ENCODE measurements at places on chromosomes 6 and 20.

- no peak for DNase-seq
Measured at GRCh38 chr6:167570460-167571400, 245.8 kb downstream of the TTLL2 start.

DNA sequence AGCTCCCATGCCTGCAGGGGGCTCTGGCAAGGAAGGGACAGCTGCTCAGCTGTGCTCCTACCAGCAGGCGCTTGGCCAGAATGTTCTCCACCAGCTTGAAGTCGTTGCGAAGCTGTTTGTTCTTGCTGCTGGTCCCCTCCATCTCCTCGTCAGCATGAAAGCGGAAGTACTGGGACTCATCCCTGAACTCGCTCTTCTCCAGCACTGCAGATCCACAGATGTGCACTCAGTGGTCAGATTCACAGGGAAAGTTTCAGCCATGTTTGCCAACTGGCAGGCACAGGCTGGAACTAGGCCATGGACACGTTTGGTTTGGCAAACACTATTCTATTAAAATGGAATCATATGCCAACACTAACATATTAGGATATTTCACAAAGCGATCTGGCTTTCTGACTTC is 167.9 kb downstream of the PREX1 start:
- DNase-seq, result no peak

GRCh38 chr20:16224836-16225235 is 348.4 kb downstream of the KIF16B start:
- DNase-seq, result no peak

DNA sequence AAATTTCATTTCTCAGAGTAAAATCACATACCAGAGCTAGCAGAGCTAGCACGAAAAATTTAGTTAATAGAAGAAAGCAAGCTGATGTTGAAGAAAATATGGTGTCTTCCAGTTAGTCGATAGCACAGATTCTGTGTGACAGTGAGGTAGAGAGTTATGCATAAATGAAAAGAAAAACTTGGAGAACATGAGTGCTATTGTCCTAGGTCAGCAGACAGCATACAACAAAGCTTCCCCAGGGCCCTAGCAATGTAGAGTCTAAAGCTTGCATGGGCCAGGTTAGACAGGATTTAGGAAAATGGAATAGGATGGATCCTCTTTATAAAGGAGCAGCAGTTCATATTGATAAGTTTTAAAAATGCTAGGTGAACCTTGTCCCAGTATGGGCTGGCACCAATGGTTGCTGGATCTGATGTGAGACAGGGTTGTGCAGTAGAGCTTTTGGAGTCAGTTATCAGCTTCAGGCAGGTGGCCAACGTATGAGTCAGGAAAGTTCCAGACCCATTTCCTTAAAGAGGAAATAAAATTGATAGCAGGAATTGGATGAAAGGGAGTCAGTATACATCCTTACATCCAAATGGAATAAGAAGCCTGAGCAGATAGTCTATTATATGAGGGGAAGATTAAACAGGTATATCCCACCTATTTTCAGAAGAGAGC is 277.2 kb downstream of the FRK start:
- no peak for DNase-seq

GRCh38 chr20:61799928-61800327 is 265.8 kb downstream of the TAF4 start:
- DNase-seq, result peak; percentile 28

DNA sequence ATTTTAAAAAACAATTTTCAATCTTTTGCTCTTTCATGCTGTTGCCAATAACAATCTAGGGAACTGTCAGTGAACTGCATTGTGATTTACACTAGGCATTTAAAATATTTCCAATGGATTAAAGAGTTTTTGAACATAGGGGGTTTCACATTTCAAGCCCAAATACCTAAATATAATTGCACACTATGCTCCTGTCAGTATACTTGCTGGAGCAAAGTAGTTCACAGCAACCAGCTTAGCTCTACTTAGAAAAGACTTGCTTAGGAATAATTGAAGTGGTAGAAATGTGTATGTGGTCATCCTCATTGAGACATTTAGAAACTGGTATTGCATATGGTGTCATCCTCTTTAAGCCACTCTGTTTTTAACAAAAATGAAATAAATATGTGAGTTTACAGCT is 41.7 kb upstream of the REV3L start:
- DNase-seq, result no peak

GRCh38 chr6:36912030-36912454 is 26.3 kb downstream of the C6orf89 start:
- DNase-seq, result no peak

GRCh38 chr6:127515234-127515793 is 3.8 kb downstream of the MTCL3 start:
- DNase-seq, result peak; percentile 48

DNA sequence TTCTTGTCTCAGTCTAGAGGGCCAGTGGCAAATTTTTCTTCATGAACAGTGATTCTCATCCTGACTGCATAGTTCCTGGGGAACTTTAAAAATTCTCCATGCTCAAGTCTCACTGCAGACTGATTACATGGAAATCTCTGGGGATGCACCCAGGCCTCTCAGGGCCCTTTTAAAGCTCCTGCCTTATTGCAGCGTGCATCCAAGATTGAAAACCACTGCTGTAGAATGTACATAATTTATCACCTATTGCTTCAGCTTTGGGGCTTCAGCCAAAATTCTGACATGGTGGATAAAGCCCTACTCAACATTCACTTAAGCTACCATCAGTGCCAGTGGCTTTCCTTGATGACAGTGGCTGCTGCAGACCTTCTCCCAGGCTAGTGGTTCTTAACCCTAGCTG is 143.8 kb downstream of the BTBD3 start:
- DNase-seq, result no peak

DNA sequence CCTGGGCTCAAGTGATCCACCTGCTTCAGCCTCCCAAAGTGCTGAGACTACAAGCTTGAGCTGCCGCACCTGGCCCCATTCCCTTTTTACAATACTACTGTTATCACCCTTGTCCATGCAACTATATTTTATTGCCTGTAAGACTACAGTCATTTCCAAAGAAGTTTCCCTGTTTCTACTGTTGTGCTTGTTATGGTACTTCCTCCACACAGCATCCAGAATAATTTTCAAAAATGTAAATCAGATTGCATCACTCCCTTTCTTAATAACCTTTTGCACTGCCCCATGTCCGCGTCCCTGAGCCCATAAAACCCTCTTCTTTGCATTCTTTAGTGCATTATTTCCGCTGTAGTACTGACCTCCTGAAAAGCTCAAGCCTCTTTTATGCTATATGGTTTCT is 128.9 kb upstream of the AKIRIN2 start:
- DNase-seq, result no peak

- no peak for DNase-seq
Measured at GRCh38 chr20:16556301-16556700, 16.9 kb downstream of the KIF16B start.

DNA sequence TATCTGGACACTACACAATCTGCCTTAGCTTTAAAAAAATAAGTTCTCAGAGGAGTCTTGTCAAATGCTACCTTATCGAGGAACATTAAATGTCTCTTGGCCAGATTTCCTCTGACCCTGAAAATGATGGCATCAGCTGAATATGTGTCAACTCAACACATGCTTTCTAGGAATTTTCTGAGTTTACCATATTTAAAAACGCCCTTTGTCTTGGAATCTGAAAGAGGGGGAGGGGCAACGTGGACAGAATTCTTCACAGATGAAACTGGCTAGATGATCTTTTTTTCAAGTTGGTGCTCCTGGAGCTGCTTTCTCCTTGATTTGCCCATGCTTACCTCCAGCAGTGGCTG is 5.1 kb downstream of the SOX4 start:
- DNase-seq, result no peak

GRCh38 chr6:6556738-6557503 is 31.6 kb upstream of the LY86 start:
- peak; percentile 48 for DNase-seq

DNA sequence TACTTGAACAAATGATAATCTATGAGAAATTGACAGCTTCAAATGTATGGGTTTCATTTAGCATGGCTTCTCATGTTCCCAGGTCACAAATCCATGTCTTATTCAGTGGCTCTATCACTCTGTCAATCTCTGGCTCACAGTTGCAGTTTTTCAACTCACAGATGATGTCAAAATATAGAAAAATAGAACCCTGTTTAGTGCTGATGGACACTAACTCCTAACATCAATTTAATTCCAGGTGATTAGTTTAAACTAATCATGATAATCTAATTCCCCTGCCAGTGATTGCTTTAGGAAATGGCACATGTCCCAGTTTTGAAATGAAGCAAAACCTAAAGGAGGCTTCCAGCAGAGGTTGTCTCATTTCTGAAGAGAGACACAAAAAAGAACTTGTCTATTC is 13.0 kb downstream of the KHDC1 start:
- no peak for DNase-seq

DNA sequence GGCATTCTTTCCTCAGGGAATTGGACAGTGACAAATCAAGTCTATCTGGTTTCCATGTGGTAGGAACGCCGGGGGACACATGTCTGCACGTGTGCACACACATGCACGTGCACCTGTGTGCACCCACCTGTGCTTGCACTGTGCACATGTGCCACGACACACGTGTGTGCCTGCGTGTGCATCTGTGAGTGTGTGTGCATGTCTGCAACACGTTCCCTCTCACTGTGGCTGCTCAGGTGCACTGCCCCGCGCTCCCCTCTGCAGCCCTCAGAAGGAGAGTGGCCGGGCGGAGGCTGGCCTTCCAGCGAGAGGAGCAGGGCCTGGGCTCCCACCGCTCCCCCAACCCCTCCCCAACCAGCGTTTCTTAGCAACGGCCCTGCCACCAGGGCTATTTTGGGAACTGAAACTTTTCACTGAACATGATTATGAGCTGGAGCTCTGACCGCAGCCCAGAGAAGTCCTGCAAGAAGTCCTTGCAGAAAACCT is 147.8 kb downstream of the PHACTR3 start:
- DNase-seq, result no peak

GRCh38 chr6:164097056-164097455 is 682.5 kb downstream of the QKI start:
- no peak for DNase-seq

- DNase-seq, result no peak
Measured at GRCh38 chr6:151498327-151498726, 4.5 kb downstream of the CCDC170 start.

- DNase-seq, result no peak
Measured at GRCh38 chr6:119575721-119576120, 226.2 kb upstream of the MAN1A1 start.

GRCh38 chr6:135296715-135297114 is 115.6 kb downstream of the MYB start:
- DNase-seq, result no peak

GRCh38 chr6:167580619-167580911 is 246.1 kb upstream of the AFDN start:
- DNase-seq, result no peak

DNA sequence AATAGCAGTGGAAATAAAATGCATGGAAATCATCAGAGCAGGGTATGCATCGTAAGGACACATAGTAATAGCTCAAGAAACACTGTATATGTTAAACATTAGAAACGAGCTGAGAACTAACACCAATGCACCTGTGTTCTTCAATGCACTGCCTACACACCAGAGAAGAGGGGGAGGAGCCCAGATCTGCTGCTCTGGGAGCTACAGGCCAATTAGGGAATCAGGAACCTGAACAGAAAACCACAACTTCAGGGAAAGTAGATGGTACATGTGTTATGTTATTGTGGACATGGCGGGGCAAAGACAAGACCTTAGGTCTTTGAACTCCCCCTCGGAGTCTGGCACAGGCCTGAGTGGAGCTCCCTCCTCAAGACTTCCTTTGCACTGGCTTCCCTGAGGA is 39.7 kb downstream of the RIPOR3 start:
- DNase-seq, result no peak

- DNase-seq, result no peak
Measured at GRCh38 chr6:1312203-1312472, 240 bp downstream of the FOXQ1 start.

DNA sequence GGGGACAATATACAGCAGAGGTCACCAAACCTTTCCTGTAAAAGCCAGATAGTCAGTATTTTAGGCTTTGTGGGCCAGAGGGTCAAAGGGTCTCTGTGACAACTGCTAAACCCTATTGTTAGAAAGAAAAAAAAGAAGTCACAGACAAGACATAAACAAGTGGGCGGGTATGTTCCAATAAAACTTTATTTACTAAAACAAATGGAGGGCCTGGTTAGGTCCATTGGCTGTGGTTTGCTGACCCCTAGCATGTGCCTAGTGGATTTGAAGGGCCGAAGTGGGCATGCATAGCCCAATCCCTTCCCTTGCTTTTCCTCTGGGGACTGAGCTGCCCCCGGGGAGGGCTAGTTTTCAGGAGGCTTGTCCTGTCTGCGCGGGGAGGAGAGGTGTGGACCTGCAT is 78.9 kb downstream of the SULF2 start:
- no peak for DNase-seq

- no peak for DNase-seq
Measured at GRCh38 chr6:159351707-159352106, 182.5 kb downstream of the FNDC1 start.

GRCh38 chr6:101392586-101393230 is 800 bp upstream of the GRIK2 start:
- DNase-seq, result peak; percentile 40

GRCh38 chr6:25851961-25852360 is 20.1 kb upstream of the SLC17A1 start:
- DNase-seq, result no peak

- DNase-seq, result no peak
Measured at GRCh38 chr6:169527306-169527705, 174.5 kb downstream of the WDR27 start.

GRCh38 chr20:63740627-63741353 is 1.2 kb downstream of the SLC2A4RG start:
- DNase-seq, result peak; percentile 77

DNA sequence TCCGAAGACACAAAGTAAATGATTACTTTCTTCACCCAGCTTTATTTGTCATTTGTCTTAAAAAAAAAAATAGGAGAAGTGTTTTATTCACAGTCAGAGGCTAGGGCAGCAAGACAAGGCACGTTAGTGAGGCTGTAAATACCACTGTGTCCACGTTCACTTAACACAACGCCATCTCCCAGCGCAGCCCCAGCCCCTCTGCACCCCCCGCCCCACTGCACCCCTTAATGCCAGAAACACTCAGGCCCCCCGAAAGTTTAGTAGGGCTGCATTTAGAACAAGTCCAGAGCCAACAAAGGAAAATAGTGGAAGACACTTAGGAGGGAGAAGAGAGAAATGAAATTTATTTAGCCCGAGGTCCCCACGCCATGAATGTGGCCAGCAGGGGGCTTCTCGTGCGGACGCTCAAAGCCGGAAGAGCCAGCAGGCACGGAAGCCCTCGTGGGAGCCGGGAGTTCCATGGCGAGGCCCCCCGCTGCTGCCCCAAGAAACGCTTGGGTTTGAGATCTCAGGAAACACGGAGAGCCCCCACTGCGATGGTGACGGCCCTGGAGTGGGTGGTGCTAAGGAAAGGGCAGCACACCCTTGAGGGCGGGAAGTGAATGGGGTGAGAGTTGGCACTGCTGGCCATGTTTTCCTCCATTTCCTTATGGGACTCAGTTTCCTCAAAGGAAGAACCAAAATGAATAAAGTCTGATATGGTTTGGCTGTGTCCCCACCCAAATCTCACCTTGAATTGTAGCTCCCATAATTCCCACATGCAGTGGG is 50.2 kb downstream of the IYD start:
- peak; percentile 72 for DNase-seq
